ENCODE measurements at places on chromosomes 11 and 22.

DNA sequence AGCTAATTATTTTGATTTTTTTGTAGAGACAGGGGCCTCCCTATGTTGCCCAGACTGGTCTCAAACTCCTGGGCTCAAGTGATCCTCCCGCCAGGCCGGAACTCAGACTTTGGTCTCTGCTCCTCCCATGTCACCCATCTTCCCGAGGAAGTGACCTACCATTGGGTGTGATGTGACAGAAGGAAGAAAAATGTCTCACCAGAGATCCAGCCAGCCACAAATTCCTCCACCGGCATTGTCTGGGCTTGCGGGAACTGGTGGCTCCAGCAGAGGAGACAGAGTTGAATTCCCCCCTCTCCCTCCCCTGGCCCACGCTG is 772 bp downstream of the SLC25A45 start:
- peak; percentile 60 for DNase-seq

- DNase-seq: no peak
Measured at GRCh38 chr22:31394326-31394725, 5.1 kb upstream of the DRG1 start.

GRCh38 chr11:76355172-76355571 is 25.8 kb downstream of the THAP12 start:
- DNase-seq: no peak

DNA sequence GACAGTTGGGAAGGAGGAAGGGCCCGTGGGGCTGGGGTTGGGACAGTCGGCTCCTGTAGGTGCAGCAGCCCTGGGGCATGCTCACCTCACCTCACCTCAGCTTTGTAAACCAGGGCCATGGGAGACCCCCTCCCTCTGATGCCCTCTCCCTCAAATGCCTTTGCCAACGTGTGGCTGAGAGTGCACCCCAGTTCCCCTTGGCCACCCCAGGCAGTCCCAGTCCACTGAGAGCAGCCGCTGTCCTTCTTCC is 4.2 kb upstream of the NEAT1 start:
- no peak for DNase-seq

- no peak for DNase-seq
Measured at GRCh38 chr22:28507896-28508295, 171.7 kb downstream of the TTC28 start.

GRCh38 chr22:26663374-26663923 is 6.1 kb downstream of the MIAT start:
- DNase-seq: no peak

GRCh38 chr11:10973416-10973815 is 115.6 kb upstream of the ZBED5 start:
- DNase-seq: no peak

DNA sequence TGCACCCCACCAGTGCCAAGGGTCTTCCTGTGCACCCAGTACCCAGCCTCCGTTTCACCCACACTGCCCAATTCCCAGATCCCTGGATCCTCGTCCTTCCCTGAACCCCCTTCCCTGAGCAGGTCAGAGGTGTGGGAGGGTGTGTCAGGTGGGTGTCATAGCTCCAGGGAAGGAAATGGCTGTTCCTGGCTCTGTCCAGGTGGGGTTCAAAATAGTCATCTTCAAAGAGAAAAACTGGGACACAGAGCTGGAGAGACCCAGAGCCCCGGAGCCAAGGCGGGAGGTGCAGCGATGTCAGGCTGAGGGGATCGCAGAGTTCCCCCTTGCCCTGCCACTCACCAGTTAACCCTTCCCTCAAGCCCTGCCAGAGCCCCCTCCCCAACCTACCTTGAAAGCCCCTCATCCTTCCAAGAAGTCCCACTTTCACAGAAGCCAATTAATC is 698 bp downstream of the C1QTNF4 start:
- DNase-seq: no peak

DNA sequence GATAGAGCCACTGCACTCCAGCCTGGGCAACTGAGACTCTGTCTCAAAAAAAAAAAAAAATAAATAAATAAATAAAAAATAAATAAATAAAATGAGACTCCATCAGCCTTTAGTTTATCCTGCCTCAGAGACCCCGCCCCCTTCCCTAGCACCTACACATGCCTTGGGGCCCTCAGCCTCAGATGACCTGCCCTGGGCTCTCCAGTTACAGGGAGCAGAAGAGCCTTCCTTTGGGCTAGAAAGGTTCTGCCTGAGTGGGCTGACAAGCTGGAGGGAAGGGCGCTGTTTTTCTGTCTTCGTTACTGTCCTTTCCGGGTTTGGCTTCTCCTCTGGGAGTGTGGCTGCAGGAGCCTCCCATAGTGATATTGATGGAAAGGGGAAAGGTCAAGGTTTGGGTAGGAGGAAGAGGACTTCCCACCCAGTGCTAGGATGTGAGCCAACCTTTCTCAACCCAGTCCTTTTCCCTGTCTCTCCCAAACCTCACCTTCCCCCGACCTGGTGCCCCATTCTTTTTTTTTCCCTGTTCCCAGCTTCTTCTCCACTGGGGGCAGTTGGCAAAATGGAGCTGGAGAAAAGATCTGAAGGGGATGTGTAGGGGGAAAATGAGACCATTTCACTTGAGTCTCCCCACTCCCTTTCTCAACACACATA is 1.5 kb upstream of the SF3B2 start:
- DNase-seq: no peak

- DNase-seq: no peak
Measured at GRCh38 chr22:46587492-46588278, 32.5 kb upstream of the GRAMD4 start.

DNA sequence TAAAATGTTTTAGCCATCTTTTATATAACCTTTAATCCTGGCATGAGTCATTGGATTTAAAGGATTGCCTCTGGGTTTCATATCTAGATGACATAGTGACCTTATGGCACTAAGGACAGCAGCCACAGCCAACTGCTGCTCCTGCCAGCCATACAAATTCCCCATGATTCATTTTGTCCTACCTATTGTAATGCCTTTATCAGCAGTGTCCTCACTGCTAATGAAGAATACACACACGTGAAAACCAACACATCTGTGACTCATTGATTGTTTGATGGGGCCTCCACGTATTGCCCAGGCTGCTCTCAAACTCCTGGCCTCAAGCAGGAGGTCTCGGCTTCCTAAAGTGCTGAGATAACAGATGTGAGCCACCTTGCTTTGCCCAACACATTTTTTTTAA is 1.8 kb downstream of the LDHAL6A start:
- DNase-seq: peak; percentile 7

DNA sequence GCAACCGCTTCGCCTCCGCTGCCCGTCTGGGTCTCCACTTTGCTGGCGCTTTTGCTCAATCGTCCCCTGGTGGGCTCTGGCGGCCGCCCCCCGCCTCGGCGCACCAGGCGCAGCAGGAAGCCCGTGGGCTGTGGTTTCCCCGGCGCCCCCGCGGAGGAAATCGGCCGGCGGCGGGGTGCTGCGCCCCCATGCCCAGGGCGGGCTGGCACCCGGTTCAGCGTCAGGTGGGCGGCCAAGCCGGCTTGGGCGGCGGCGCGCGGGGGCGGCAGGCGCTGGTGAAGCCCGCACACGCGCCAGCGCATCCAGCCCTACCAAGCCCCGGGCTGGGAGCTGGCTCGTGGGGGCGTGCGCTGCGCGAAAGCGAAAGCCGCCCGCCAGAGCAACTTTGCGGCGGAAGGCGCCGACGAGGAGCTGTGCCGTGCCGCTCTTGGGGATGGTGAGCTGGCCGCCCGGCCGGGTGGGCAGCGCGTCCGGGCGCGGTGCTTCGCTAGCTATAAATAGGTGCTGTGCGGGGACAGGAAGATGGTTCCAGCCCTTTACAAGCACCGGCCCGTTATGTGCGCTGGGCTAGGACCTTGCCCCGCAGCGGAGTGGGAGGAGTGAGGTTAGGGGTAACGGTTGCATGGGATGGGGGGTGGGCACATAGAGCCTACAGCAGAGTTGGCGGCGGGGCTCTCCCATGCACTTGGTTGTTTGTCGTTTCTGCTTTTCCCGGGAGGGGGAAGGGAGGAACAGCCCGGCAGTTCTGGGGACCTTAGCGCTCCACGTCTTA is 25.0 kb upstream of the SUSD2 start:
- peak; percentile 32 for DNase-seq

All from HTR-8/SVneo (cell line).